ENCODE measurements at places on chromosomes 1 and 21. TPM values are rescaled to one million over a fixed set of nuclear protein-coding genes. Genes with fewer than 3 reads are reported as not detected.
A peak's percentile ranks its signal among the peaks of the same experiment; 100 is the strongest.

GRCh38 chr21:27545754-27546349 is 579.0 kb upstream of the ADAMTS5 start:
- H3K4me1 ChIP-seq = no peaks in the 10 kb centered on the region
- H3K36me3 ChIP-seq = no peaks in the 10 kb centered on the region

DNA sequence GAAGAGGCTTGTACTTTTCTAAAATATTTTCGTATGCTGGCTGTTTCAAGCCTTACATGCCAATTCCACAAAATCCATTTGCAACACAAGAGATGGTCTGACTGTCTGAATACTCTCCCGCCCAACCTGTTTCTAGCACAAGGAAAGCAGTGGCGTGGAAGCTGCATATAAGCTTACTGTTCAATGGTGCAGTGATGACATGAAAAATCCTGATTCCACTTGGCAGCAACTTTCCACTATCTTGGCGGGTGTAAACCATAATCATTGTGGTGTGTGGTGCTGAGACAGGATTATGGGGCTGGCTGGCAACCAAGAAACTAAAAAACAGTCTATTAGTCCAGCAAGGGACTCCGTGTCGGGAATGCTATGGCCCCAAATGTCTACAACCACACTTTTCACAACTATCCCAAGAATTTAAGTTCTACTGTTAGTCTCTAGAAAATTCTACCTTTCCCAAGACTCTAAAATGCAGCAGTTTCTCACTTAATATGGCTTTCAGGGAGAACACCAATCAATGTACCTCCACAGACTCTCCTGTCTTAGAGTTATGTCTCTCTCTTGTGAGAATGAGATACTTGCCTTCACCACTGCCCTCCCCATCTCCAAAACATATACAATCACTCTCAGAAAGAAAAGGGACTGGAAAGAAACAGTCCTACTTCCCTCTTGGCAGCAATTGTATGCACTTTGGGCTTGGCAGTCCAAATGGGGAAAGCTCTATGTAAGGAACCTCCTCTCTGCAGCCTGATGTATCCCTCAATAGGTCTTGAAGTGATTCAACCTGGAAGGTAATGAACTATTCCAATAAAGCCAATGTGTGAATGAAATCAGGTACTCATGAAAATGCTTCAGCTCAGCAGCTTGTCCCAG is 9.5 kb downstream of the COLGALT2 start:
- no peaks in the 10 kb centered on the region for H3K4me1 ChIP-seq
- no peak for DNase-seq

- no peak overlapping the region for H3K4me3 ChIP-seq
- peaks cover 4% of the 10 kb centered on the region for H3K27me3 ChIP-seq
- no peak for DNase-seq
- H3K4me1 ChIP-seq = no peaks in the 10 kb centered on the region
- H3K27ac ChIP-seq = no peak overlapping the region
- H3K36me3 ChIP-seq = no peaks in the 10 kb centered on the region
Observed at GRCh38 chr21:39472786-39473185, 21.0 kb downstream of the SH3BGR start.

DNA sequence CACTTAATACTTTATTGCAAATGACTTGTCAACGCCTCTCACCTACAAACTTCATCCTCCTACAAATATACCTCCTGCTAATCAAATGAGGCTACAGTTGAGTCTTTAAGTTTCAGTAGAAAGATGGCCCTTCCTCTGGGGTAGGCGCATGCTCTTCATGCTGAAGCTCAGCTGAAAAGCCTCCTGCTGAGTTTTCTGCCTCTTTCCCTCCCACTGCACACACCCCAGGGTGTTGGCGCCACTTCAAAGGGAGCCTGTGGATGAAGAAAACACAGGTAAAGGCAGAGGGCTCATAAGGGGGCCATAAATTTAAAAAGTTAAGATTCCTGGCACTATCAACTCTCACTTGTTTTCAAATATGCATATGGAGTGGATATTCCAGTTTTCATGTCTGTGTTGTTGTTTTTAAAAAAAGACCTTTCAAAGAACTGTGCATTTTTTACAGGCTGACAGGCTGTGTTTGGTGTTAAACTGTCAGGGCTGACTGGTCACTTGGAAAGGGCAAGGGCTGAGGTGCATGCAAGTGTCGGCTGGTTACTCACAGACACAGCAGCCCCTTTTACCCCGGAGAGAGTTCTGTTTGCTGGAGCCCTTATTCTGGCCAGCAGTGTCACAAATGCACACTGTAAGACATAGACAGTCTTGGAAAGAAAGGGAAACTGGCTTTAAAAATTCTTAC is 42.9 kb upstream of the LGALS8 start:
- H3K4me1 ChIP-seq = no peaks in the 10 kb centered on the region
- no peak overlapping the region for H3K27ac ChIP-seq
- no peaks in the 10 kb centered on the region for H3K27me3 ChIP-seq
- no peak for DNase-seq

The PARK7 gene
- 425 TPM for total RNA-seq

DNA sequence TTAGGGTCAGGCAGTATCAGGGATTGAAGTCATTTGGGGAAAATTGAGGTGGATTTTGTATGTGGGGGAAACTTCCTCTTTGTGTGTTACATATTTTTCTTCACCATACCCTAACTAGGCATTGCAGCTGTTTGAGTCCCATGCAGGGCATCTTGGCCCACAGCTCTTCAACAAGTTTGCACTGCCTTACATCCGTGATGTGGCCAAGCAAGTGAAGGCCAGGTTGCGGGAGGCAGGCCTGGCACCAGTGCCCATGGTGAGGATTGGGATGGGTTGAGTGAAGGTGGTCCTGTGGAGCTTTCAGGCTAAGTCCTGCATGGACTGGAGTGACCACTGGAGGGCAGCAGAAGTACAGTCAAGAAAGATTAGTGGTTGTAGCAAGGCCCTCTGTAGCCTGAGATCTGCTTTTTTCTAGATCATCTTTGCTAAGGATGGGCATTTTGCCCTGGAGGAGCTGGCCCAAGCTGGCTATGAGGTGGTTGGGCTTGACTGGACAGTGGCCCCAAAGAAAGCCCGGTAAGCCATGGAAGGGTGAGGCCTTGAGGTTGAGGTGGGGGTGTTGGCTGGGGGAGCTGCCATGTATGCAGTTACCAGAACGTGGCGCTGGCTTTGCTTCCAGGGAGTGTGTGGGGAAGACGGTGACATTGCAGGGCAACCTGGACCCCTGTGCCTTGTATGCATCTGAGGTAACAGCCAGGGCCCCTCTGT is 2.4 kb downstream of the UROD start:
- H3K27ac ChIP-seq = peak overlapping the region; percentile 31
- peak overlapping the region; percentile 84 for H3K4me3 ChIP-seq
- H3K4me1 ChIP-seq = peaks cover 50% of the 10 kb centered on the region
- peaks cover 6% of the 10 kb centered on the region for H3K36me3 ChIP-seq
- H3K27me3 ChIP-seq = no peaks in the 10 kb centered on the region

The ADAMTS1 gene
- 1.7 TPM for total RNA-seq

All from activated T-helper 1 cell treated with anti-CD3 and anti-CD28 coated beads, Interleukin-12 subunit alpha, Interleukin-12 subunit beta, Interleukin-2, Interleukin-4 antibody, amounts not matched to agents 30 ng/mL and 10 ng/mL and 1 ng/mL, durations not matched to agents 14 hours and 24 hours and 36 hours (primary cell).